T-helper 2 cell treated with Interferon-gamma antibody and Interleukin-4, amounts not matched to agents 5 μg/mL and 100 μg/mL, for 36 hours (primary cell): ENCODE measurements at places on chromosomes 1 and 21.

DNA sequence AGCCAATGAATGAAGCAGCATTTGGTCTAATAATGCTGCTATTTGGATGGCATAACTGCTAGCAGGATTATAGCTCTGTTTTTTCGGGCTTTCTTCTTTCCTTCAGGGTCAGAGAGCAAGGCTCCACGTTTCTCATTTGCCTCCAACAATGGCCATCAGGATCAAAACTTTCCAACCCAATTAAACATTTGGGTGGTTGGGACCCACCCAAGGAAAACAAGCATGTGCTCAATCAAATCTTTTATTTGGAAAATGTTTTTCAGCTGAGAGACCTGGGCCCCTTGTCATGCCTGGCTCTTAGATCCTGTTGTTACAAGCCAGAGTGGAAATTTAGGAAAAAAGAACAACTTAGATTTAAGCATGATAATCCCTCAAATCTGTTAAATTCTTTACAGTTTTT, 373.1 kb upstream of the USP24 start:
- no peak for DNase-seq

DNA sequence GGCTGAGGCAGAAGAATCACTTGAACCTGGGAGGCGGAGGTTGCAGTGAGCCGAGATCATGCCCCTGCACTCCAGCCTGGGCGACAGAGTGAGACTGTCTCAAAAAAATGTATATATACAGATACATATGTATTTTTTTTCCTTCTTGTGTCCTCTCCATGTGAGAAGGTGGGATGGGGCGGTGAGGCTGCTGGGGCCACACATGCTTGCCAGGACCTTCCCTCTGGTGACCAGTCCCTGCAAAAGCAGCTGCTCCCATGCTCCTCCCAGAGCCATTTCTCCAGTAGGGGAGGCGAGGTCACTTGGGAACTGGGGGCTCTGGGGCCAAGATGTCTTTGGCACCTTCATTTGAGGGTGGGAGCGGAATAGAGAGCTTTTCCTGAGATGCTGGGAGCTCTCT, 74.9 kb downstream of the PIK3CD start:
- no peak for DNase-seq

DNA sequence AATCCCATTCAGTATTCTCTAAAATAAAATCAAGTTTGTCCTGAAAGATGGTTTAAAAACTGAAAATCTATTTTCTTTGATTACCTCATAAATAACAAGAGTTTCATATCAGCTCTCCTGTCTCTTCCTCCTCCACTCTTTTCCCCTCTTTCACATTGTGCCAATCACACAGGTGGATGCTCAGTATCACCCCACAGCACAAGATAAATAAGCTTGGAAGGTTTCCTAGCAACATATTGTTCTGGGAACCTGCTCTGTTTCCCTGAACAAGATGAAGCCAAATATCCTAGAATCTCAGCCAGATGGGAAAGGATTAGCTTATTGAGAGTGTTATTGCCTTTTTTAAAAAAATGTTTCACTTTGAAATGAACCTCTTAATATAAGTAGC, 45.7 kb upstream of the CACYBP start:
- DNase-seq = no peak

DNA sequence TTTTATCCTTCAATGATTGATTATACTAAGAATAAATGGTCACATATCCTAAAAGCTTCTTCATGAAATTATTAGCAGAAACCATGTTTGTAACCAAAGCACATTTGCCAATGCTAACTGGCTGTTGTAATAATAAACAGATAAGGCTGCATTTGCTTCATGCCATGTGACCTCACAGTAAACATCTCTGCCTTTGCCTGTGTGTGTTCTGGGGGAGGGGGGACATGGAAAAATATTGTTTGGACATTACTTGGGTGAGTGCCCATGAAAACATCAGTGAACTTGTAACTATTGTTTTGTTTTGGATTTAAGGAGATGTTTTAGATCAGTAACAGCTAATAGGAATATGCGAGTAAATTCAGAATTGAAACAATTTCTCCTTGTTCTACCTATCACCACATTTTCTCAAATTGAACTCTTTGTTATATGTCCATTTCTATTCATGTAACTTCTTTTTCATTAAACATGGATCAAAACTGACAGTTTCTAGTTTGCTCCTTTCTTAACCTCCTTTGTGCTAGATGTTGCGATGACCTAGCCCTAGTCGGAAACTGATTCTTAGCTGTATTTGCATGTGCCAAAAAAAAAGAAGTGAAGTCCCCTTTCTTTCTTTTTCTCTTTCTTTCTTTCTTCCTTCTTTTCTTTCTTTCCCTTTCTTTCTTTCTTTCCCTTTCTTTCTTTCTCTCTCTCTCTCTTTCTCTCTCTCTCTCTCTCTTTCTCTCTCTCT, 45.1 kb downstream of the MAP3K7CL start:
- no peak for DNase-seq

DNA sequence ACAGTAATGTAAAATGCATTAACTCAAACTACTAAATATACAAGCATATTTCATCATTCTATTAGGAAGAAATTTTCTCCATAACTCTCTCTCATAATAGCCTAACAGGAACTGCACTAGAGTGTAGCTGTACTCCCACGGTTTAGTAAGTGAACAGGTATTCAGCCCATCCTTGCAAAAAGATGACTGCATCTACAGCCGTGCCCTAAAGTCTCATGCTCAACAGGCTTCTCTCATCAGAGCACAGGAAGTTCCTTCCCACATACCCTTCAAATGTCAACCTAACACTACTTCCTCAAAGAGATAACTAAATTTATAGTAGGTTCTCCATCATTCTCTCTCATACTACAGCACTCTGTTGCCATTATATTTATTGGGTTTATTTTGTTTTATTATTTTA, 251.6 kb downstream of the AKT3 start:
- DNase-seq = peak; percentile 45

DNA sequence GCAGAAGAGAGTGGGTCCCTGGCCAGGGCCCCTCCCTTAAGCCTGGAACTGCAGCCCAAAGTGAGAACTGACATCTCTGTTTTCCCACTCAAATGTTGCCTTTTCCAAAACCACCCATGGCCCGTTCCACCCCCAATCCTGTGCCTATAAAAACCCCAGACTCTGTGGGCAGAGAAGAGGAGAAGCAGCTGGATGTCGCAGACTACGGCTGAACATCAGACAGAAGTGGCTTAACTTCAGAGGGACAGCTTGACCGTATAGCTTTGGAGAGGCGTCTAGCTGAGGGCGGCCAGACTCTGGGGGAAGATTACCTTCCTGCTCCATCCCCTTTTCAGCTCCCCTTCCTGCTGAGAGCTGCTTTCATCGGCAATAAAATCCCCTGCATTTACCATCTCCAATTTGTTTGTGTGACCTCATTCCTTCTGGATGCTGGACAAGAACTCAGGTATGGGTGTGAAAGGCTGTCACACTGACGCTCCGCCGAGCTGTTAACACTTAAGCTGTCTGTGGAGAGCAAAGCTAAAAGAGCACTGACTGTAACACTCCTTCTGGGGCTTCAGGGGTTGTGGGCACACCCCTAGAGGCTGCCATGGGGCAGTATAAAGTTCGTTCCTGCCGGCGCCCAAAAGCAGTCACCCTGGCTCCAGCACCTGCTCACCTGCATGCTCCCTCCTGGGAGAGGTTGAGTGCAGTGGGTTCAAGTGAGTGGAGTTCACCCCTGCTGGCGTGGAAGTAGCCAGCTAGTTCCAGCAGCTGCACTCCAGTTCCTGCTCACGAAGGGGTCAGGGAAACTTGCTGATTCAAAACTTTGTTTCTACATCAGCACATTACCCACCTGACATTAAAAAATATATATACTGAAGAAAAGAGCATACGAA, 19.6 kb upstream of the ERO1B start:
- no peak for DNase-seq

DNA sequence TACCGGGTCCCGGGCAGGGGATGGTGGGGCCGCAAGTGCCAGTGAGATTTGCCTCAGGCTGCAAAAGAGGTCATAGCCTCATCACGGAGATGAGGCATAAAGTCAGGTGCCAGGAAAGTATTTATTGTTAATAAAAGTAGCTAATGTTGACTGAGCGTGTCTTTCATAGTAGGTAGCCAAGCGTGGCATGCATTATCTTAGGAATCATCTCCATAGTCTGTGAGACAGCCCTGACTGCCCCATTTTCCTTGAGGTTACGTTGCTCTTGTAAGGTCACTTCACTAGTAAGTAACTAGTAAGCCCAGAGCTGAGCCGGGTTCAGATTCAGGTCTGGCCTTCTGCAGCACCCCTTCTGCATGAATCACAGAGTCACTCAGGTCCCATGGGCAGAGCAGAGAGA, 174.2 kb downstream of the CAMTA1 start:
- DNase-seq = no peak

DNA sequence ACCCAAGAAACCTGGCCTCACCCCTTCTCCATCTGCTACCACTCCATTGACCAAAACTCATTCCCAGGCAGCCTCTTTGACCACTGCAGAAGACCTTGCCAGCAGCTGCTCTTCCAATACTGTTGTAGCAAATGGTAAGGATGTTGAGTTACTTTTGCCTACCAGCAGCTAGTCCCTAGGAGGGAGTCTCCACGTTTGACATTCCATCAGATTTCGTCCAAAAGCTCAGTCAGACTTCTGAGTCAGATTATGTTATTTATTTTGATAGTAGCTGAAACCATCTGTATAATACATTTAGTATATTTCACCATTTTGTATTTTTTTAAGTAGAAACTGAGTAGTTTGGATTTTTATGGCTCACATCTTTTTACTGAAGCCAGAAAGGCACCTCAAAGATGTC, 51.5 kb upstream of the WNT2B start:
- DNase-seq = no peak
